ENCODE measurements at places on chromosomes 1 and 21.
A peak's percentile ranks its signal among the peaks of the same experiment; 100 is the strongest.

GRCh38 chr1:42319128-42319851 is 15.7 kb downstream of the FOXJ3 start:
- no peak for DNase-seq

GRCh38 chr1:29284286-29284960 is 48.1 kb downstream of the PTPRU start:
- no peak for DNase-seq

GRCh38 chr1:88291611-88292354 is 392.3 kb upstream of the PKN2 start:
- DNase-seq: no peak

DNA sequence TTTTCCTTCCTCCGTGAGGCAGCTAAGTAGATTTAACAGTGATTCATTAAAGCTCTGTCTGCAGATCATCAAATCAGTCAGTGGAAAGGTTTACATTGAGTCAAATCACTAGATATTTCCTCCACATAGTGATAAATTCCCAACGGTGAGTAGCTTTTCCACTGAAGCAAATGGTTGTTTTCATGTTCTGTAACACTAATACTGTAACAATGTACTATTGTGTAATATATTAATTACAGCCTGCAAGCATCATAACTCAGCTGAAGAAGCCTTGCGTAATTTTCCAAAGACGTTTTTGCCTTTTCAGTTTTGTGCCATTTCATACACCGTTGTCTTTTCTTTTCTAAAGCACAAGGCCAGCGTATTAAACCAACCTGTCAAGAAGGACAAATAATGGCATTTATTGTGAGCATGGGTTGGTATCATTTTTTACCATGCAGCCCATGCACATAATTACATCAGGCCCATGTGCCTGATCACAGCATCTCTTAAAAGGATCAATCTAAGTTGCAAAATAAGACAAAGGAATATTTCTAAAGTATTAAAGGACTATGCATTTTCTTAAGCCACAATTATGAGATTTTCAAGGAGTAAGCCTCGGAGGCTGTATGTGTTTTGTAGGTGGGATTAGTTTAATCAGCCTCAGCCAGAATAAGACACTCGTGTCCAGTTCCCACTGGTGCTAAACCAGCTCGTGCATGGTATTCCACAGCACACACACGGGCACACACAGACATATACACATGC is 16.7 kb upstream of the PDE9A start:
- DNase-seq: no peak

- DNase-seq: no peak
These were observed 58.9 kb downstream of the RHOU start for GRCh38 chr1:228794173-228794572.

- no peak for DNase-seq
These were observed 92.0 kb downstream of the CNIH3 start for GRCh38 chr1:224707843-224708725.

DNA sequence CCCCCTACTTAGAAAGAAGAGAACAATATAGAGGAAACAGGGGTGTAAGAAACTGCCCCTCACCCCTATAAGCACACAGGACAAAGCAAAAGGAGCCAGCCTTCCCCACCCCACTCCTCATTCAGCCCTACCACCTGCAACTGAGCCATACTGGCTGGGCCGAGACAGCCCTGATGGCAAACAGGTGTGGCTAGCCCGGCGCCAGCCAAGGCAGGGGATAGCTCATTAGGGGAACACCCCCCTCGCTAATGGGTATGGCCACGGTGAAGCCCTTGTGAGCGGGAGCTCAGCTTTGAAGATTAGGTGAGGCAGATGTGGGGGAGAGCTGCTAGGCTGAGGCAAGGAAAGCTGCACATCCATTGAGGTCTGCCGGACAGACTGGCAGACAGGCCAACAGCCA is 65.5 kb downstream of the ERI3 start:
- DNase-seq: no peak

- DNase-seq: peak; percentile 81
These were observed 2.7 kb downstream of the TMEM200B start for GRCh38 chr1:29120947-29121485.

DNA sequence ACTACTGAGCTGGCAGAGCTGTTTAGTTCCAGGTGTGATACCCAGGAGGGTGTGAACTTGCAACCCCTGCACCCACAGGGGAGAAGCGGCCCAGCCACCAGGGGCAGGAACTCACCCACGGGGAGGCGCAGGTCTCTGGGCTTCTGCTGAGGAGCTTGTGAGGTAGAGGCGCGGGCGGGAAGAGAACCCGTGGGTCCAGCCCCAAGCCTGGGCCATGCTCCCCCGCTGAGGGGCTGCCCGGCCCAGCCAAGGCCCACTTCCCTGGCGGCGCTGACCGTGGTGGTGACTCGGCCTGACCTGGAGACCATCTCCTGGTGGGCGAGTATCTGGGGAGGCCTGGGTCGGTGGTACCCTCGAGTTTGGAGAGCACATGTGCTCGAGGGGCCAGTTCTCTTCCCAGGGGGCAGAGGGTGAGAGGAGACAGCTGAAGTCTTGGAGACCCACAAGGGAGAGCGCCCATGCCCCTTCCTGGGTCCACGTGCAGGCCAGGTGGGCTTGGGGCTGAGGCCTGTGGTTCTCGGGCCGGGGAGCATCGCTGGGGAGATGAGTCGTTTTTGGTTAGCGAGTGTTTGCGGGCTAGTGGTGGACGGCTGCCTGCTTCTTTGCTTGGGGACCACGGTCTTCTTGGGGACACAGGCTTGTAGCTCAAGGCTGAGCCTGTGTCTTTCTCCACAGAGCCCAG is 28.4 kb upstream of the EDN2 start:
- no peak for DNase-seq
